ENCODE measurements at places on chromosomes 6 and 20.

GRCh38 chr6:167985911-167986595 lies 11.4 kb upstream of the KIF25 start:
- no peak for DNase-seq

DNA sequence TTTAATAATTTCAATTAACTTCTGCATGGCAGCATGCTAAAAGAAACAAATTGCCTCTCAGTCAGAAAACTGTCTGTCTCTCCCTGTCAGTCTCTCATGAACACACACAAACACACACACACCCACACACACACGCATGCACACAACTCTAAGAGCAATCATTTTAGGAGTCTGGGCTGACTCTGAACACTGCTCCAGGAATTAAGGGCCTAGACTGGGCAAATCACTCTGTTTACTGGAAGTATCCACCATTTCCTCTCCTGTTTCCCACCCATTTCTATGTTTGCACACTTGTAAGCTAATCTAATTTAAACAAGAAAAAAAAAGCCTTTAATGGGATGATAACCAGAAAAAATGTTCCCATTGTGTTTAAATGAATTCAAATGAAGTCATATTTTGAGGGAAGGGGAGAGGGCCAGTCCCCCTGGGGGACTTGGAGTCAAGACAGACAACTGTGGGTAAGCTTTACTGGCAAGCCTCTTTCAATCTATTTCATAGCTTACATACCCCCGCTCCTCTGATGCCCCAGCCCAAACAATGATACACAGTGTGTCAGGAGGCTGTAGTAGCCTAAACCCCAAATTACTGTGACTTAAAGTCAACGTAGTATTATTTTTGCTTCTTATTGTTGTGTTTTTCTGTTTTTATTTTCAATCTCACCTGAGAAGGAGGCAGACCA lies 447.8 kb upstream of the FLRT3 start:
- DNase-seq: no peak

DNA sequence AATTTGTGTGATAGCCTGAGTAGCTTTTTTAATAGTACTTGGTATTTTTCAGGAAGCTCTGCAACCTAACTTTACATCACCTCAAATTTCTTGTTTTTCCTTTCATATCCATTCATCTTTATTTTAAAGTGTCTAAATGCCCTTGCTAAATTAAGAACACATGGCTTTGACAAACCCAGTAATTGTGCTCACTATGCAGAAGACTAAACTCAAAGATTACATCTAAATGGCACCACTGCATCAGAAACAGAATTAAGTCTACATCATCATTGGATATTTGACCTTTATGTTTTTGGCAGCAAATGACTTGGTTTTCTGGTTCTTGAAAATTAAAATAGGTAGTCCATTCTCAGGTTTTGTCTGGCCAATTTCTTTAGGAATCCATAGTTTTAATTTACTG lies 69.6 kb upstream of the HDGFL1 start:
- DNase-seq: no peak

DNA sequence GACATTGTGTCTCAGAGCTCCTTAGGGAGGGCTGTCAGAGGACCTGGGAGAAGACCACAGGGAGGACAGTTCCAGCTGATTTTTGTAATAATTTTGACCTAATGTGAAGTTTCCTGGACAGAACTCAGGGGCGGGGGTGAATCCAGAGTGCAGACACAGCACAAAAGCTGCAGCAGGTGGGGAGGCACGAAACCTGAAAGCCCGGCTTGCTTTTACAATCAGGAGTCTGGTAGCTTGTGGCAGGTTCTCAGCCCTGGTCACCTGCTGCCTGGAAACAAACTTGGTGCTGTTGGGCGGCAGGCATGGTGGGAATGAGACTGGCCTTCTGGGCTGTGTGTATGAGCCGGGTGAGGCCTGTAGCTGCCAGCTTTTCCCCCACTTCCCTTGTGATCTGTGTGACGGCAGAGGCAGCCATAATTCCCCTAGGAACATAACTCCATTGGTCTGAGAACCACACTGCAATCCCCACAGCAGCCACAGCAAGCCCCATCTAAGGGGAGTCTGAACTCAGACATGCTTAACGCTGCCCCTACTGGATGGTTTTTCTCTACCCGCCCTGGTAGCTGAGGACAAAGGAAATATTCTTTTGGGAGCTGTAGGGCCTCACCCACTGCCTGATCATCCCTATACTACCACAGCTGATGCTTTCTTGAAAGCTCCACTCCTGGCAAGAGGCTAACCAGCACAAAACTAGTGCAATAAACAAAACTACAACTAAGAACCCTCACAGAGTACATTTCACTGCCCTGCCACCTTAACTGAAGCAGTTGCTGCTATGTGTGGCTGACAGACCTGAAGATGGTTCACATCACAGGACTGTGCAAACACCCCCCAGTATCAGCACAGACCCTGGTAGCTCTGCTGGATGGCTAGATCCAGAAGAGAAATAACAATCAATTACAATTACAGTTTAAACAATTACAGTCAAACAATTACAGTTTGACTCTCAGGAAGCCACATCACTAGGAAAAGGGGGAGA lies 1055.1 kb upstream of the GJE1 start:
- no peak for DNase-seq

DNA sequence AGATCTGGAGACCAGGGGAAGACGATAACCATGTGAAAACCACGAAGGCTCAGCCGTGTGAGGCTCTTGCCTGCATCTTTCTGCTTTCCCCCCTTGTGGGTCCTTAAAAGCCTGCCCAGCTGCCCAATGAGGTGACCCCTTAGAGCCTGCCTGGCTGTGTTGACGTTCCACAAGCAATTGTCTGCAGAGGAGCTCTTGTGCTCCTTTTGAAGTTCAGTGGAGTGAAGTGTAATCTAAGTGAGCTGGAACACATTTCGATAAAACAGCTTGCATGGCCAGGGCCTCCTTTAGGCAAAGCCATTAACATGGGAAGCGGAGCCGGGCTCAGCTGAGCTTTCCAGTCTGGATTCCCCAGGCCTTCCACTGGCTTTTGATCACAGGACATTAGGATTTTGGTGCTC lies 27.3 kb upstream of the TCP11 start:
- DNase-seq: no peak

DNA sequence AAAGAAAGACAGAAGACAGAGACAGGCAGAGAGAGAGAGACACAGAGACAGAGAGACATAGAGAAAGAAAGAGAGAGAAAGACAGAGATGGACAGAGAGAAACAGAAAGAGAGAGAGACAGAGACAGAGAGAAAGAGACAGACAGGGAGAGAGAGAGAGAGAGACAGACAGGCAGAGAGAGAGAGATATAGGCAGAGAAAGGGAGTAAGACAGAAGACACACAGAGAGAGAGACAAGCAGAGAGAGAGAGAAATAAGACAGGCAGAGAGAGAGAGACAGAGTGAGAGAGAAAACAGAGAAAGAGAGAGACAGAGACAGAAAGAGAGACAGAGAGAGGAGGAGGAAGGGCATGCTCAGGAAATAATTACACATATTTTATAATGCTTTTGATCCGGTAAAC lies 758.3 kb upstream of the DEFB115 start:
- no peak for DNase-seq

- no peak for DNase-seq
These were observed 79.8 kb upstream of the EMILIN3 start for GRCh38 chr20:41446456-41446855.

GRCh38 chr6:133577851-133578250 lies 311.1 kb upstream of the TCF21 start:
- DNase-seq: no peak

DNA sequence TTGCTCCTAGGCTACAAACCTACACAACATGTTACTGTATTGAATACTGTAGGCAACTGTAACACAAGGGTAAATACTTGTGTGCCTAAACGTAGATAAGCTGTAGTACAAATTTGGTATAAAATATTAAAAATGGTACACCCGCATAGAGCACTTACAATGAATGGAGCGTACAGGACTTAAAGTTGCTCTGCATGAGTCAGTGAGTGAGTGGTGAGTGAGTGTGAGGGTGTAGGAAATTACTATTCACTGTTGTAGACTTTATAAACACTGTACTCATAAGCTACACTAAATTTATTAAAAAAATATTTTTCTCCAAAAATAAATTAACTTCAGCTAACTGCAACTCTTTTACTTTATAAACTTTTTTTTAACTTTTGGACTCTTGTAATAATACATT lies 391.6 kb downstream of the ADGRB3 start:
- DNase-seq: no peak

DNA sequence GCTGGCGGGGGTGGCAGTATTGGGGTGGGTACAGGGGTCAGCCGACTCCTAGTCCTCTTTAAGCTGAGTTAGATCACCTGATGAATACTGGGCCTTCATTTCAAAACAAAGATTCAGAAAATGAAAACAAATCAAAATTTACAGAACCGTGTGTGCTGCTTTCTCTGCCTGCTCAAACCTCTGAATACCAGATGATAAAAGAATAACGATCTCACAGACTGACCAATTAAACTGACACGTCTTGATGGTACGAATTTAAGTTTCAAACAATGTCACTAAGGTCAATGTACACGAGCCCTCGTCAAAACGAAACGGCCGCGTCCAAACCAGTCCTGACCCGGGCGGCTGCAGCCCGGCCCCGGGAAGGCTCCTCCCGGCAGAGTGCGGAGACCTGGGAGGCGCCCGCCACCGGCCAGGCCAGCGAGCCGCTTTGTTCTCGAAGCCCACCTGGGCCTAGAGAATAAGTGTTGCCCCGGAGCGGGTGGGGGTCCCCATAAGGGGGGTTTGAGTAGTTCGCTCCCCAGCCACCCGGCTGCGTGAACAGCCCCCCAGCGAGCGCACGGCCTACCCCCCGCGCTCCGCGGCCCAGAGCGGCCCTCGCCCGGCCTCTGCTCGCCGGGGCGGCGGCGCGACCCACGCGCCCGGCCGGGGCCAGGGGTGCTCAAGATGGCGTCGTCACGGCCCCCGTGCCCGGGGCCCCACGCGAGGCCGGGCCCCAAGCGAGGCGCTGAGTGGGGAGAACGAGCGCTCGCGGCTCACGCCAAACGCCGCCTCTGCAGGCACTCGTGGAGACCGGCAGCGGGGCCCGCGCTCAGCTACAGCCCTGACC lies 728 bp downstream of the PSMA7 start:
- DNase-seq: no peak
